Occipital lobe (tissue), 3 donors: ENCODE measurements at places on chromosomes 4 and X. TPM values are rescaled to one million over a fixed set of nuclear protein-coding genes. Genes with fewer than 3 reads are reported as not detected.

GRCh38 chrX:5537098-5537497, 691.6 kb downstream of the NLGN4X start:
- no peak for DNase-seq

DNA sequence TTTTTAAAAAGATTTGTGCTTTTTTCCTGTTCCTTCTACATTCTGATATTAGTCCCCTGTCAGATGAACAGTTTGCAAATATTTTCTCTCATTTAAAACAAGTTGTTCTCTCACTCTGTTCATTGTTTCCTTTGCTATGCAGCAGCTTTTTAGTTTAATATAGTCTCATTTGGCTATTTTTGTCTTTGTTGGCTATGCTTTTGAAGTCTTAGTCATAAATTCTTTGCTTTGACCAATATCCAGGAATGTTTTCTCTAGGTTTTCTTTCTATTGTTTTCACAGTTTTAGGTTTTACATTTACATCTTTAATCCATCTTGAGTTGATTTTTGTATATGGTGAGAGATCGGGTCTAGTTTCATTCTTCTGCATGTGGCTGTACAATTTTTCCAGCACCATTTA, 136.8 kb downstream of the TET2 start:
- DNase-seq, result no peak

DNA sequence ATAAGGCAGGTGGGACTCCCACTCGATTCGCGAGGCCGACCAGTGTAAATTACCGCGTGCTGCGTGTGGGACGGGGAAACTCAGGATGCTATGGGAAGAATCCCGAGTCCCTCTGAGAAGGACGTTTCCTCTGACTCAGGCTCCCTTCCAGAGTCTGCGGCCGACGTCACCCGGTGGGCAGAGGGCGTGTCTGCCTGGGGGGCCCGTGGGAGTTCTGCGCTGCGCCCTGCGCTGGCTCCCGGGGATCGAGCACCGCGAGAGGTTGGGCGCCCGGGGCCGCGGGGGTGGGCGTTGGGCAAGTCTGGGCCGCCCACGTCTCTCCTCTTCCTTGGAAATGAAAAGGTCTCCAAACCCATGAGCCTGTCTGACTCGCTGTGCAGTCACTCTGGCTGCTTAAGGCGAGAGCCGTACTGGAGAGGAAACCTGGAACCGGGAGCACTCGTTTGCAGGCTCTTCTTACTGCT, 568 bp downstream of the NIPAL1 start:
- DNase-seq, result peak; percentile 5

DNA sequence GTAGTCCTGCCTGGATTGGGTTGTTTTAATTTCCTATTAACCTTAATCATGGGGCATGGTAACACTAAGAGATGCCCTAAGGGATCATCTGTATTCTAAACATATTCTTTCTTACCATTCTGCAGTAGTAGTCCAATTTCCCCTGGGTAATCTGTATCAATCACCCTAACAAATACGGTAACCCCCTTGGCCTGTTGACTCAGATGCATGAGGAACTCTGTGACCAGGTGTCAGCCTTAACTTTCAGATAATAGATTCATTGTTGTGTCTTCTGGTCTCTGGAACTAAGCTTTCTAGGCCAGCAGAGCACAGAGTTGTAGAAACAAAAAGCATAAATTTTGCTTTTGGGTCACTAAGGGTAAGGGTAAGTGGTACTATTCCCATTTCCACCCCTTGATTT, 13.1 kb upstream of the BANK1 start:
- DNase-seq, result no peak

DNA sequence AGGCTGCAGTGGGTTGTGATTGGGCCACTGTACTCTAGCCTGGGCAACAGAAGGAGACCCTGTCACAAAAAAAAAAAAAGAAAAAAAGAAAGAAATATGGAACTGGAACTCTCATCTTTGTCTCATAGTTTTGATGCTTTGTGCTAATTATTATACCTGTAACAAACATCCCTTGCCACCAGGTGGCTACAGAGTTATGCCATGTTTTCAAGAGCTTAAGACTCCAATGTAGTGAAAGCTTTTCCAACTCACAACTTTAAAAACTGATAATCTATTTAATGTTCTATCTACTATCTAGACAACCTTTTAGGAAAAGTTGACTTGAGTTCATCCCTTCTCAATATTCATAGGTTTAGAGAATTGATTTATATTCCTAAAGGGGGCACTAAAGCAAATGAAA, 42.4 kb downstream of the HTR2C start:
- no peak for DNase-seq

DNA sequence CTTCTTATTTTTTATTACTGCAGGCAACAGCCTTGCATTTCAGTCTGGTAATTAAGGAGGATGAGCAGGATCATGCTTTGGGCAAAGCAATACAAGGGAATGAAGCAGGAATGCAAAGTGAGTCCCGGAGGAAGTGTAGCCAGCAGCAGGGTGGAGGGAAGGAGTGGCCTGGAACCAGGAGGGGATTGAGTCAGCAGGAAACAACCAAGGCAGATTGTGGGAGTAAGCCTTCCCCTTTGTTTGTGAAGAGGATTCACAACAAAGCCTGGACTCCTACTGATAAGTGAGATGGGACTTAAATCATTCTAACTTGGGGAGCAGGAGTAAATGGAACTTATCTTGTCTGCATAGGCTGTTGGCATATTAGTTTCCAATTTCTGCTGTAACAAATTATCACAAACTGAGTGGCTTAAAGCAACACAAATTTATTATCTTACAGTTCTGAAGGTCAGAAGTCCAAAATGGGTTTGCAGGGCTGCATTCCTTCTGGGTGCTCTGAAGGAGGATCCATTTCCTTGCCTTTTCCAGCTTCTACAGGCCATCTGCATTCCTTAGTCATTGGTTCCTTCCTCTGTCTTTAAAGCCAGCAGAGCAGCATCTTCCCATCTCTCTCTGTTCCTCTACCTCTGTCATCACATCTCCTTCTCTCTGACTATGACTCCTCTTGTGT, 93.2 kb upstream of the AP1S2 start:
- DNase-seq, result no peak

- no peak for DNase-seq
Measured at GRCh38 chr4:105440890-105441289, 33.0 kb downstream of the PPA2 start.

GRCh38 chr4:145839151-145839550, 99.5 kb downstream of the ZNF827 start:
- no peak for DNase-seq

DNA sequence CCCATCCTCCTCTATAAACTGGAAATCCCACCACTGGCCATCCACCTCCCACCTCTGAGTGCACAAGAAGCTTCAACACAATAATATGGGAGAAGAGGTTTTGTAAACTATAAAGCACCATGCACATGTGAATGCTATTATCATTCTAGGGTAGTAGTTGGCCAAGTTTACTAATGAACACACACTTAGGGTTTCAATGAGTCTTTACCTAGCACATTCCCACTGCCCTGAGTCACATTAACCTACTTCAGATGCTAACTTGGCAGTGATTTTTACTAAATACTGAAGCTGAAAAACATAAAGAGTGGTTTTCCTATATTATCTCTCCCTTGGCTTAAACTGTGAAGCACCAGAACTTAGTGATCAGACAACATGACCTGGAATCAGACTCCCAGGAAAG, 93.9 kb downstream of the SH3KBP1 start:
- DNase-seq, result no peak

GRCh38 chrX:23497919-23498318, 163.3 kb downstream of the PTCHD1 start:
- no peak for DNase-seq

- peak; percentile 8 for DNase-seq
Measured at GRCh38 chrX:33211356-33212260, at the start of gene DMD. TSS of gene DMD (minus strand) at chrX:33211549. CDS start at chrX:33211312, 237 bp downstream.

DNA sequence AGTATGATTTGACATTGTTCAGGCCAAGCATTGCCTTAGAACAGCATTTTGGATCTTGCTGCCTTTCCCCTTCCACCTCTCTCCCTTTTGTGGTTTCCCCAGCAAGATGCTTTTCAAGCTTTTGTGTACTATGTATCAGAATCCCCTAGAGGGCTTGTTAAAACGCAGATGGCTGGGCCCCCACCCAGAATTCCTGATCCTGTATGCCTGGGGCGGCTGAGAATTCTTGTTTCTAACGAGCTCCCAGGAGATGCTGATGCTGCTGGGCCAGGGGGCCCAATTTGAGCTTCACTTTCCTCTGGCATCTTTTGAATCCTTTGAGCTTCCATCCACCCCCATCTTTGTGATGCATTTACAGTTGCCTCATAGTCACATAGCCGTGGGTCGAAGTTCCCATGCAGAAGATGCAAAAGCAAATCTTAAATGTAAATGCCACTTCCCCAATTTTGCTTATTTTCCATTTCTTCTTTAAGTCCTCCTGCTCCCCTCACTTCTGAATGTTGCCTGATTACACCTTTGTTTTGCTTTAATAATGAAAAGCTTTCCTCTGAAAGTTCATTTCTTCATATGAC, 18.5 kb downstream of the HCCS start:
- no peak for DNase-seq

- no peak for DNase-seq
Measured at GRCh38 chrX:40688929-40689328, 41.6 kb upstream of the CXorf38 start.

GRCh38 chr4:137376312-137376711, 156.0 kb downstream of the PCDH18 start:
- no peak for DNase-seq

GRCh38 chrX:30521440-30522182, 56.0 kb downstream of the TASL start:
- DNase-seq, result no peak

DNA sequence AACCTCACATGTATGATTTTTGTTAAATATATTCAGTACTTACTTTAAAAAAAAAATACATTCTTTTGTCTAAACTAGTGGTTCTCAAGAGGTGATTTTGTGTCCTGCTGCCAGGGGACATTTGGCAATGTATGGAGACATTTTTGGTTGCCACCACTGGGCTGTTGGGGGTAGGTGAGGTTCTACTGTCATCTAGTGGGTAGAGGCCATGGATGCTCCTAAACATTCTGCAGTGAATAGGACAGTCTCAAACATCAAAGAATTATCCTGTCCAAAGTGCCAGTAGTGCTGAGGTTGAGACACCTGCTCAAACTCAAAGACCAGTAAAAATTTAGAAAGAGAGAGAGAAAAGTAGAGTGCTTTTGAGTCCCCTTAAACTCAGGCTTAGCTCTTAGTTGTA, 32.9 kb upstream of the PGM2 start:
- no peak for DNase-seq

DNA sequence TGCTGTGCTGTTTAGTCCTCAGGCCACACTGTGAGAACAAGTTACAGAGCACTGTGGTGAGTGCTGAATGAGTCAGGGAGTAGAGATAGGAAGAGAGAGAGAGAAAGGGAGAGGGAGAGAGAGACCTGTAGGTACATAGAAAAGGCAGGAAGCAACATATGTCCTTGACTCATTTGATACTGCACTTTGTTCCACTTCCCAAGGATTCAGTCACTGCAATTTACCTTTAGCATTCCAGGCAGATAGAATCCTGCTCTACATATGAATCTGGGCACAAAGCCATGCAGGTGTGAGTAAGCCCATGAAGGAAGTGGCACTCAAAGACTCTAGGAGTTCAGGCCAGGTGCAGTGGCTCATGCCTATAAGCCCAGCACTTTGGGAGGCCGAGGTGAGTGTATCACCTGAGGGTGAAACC, 1.0 kb upstream of the DAPP1 start:
- DNase-seq, result no peak

- no peak for DNase-seq
Measured at GRCh38 chr4:182582245-182582644, 334.9 kb downstream of the DCTD start.

- DNase-seq, result no peak
Measured at GRCh38 chr4:120842031-120842430, 80.5 kb downstream of the PRDM5 start.

DNA sequence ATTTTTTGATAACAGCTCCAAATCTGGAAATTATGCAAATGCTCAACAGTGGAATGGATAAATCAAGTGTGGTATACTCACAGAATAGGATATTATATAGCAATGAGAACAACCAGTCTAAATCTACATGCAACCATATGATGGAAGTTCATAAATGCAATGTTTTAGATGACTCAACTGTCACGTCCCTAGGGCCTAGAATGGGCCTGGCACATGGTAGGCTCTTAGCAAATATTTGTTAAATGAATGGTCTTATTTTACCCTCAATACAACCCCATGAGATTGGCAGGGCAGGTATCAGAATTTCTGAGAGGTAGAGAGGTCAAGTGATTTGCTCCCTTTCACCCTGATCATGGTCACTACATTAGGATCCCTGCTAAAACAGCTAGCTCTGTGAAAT, 14.6 kb upstream of the NKX3-2 start:
- no peak for DNase-seq

DNA sequence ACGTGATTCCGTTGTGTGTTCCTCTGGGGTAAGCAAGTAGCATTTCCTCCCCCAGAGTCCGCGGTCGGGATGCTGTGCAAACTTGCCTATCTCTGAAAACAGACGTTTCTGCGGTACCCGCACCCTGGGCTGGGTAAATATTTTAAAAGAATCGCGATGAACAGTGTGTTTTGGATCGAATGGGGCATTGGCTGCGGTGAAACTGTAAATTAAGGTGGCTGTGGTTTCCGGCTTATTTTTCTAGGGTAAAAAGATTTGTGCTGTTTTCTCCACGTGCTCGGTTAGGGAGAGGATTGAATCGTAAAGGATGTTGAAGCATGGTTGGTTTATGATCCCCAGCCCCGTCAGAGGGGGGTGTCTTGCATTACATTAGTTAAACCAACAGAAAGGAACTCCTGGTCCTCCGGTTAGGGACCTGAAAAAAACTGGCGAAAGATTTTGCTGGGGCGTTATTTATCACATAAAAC, 1.2 kb downstream of the HHIP start:
- DNase-seq, result no peak

DNA sequence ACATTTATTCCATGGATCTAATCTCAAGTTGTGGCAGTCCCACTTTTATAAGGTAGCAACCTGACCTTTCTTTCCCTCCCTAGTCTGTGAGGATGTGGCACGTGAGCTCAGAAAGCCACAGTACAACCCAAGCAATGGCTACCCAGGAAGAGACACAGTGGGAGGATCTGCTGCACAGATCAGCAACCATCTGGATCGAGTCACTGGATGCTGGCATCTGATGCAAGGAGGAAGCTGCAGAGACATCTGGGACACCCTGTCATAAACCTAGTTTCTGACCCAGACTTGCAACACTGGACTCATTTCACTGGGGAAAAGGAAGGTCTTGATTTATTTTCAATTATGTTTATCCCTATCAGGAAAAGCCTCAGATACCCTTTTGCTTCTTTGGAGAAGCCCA, 327.1 kb downstream of the PAPSS1 start:
- no peak for DNase-seq

GRCh38 chr4:140150886-140151698, 2.9 kb downstream of the MAML3 start:
- peak; percentile 81 for DNase-seq

GRCh38 chr4:95637043-95637600, 88.3 kb upstream of the UNC5C start:
- no peak for DNase-seq

GRCh38 chr4:117699595-117699994, 334.7 kb upstream of the NDST3 start:
- no peak for DNase-seq

The SHOX gene
- under 0.01 TPM for total RNA-seq

The ZNF182 gene
- 7.2 TPM for total RNA-seq

The IQSEC2 gene
- total RNA-seq, result 8.6 TPM

The MSX1 gene
- 3.0 TPM for total RNA-seq

The CAPN6 gene
- 0.31 TPM for total RNA-seq

The PRDM8 gene
- 24.6 TPM for total RNA-seq

The CNKSR2 gene
- total RNA-seq, result 200 TPM

The VCX gene
- total RNA-seq, result not detected

The QRFPR gene
- not detected for total RNA-seq

The DDX60 gene
- 6.7 TPM for total RNA-seq

The NAP1L2 gene
- total RNA-seq, result 33.4 TPM

The SSX4B gene
- total RNA-seq, result not detected

The METAP1 gene
- total RNA-seq, result 34.0 TPM

The FGFBP1 gene
- total RNA-seq, result not detected
